ENCODE measurements at places on chromosomes 5 and 9.

DNA sequence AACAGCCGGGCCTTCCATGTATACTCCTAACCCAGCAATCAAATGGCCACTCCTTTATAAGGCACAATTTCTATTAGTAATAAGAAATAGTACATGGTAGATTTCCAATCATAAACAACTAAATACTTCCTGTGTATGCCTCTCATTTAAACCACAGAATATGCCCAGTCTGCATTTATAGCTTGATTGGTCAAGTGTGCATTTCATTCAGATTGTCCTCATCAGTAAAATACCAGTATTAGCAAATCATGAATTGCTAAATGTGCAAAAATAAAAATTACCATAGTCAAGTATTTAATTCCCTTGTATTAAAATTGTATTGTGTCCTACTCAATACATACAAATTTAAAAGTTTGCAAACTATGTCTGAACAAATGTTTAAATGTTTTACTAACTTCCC lies 406.2 kb downstream of the KDM4C start:
- no peak for DNase-seq

DNA sequence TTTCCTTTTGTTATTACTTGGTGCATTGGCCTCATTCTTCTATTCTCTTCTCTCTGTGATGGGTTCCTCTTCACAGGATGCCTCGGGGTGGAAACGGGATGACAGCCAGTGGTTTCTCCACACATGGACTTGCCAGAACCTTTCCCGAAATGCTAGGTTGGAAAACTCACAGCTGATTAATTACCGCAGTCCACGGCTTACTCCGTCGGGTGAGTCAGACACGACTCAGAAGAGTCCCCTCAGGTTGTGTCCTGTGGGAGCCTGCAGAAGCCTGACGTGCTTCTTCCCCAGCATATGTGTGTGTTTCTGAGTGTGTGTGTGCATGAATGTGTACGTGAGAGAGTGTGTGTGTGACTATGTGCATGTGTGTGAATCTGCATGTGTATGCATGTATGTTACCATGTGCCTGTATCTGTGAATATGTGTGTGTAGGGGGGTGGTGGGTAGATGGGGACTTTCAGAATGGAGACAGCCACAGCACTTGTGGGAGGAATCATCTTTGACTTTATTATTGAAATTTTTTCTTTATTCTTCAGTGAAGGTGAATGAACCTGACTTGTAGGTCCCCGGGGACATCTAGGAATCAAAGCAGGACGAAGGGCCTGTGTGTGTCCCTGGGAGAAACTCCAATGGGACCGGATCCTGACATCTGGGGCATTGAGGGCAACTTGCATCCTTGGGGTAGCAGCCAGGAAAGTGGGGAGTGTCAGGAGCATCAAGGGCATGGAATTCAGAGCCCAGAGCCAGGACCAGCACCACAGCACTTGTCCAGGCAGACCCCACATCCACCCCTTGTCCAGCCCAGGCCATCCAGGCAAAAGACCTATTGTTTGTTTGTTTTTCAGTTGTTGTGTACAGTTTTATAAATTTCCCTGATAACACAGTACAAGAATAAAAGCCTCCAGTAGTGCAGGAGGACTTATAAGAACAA lies 21.9 kb upstream of the MED10 start:
- DNase-seq, result no peak

GRCh38 chr9:112550531-112550930 lies 63.9 kb downstream of the KIAA1958 start:
- no peak for DNase-seq

- DNase-seq, result no peak
Measured at GRCh38 chr5:137233726-137234125, 265.4 kb downstream of the SPOCK1 start.

- peak; percentile 11 for DNase-seq
Measured at GRCh38 chr9:121835587-121836365, 184.3 kb downstream of the DAB2IP start.

DNA sequence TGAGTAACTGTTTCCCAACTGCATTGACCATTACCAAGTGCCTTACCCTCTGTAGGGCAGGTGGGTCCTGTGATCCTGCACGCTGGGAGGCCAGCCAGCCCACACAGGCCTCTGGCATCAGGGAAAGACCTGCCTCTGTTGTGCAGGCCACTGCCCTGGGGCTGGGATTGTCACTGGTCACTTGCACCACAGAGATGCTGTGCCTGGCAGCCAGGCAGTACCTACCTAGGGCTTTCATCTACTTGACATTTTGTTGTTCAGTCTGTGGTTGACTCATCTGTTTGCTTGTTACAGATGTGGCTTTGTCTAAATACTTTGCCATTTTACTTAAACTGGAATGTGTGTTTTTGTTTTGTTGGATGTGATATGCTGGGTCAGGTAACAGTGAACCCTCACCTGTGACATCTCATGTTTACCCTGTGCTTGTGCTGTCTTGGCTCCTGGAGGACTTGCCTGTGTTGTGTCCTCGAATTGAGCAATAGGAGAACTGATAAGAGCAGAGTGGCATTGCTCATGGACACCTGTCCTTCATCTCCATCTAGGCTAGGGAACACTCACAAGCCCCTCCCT lies 32.8 kb downstream of the SECISBP2 start:
- DNase-seq, result no peak

DNA sequence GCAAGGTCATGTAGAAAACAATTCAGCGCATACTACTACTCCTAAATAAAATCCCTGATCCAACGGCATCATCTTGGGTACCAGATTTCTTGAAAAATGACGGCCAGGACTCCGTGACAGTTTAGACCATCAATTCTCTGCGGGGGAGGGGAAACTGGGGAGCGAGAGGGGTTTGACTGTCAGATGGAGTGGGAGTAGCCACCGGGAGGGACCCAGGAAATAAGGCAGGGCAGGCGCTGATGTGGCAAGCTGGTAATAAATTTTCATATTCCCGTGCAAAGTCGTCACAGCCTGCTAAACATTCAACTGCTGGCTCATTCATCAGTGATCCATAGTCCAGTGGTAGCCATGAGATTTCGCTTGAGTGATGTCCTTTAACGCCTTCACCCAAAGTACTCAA lies 457 bp upstream of the CDH18 start:
- DNase-seq, result peak; percentile 48

DNA sequence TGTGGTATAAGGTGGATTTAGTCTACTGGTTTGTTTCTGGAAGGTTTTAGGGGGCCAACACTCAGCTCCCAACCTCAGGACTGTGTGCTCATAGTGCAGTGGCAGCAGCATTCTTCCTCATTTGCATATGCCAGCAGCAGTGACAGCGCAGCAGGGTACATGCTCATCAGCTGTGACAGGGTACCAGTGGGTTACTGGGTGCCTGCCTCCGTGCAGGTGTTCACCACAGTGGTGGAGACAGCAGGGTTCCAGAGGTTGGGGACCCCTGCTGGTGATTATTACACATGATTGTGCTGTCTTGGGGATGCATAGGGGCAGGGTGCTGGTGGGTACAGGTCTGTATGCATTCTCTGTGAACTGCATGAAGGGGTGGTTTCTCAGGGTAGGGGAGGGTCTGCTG lies 45.5 kb upstream of the IFNE start:
- DNase-seq, result no peak

- peak; percentile 85 for DNase-seq
Measured at GRCh38 chr5:178590141-178590923, at the start of gene COL23A1. COL23A1 (minus strand) TSS chr5:178590393.

DNA sequence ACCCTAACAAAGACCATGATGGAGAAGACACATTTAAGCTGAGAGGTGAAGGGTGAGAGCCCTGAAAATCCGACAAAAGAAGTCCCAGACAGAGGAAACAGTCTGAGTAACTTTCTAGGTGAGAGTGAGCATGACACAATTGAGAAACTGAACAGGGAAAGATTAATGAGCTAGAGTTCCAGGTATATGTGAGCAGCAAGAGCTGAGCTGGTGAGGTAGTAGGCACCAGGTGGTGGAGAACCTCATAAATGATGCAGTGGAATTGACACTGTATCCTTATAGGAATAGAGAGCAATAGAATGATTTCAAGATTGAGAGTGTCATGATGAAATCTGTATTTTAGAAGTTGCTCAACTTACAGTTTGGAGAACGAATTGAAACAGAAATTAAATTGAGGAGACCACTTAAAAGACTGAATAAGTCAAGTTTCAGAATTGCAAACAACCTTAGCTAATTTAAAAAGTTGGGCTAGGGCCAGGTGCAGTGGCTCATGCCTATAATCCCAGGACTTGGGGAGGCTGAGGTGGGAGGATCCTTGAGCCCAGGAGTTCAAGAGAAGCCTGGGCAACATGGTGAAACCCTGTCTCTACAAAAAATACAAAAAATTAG lies 89.8 kb downstream of the NREP start:
- DNase-seq, result no peak

DNA sequence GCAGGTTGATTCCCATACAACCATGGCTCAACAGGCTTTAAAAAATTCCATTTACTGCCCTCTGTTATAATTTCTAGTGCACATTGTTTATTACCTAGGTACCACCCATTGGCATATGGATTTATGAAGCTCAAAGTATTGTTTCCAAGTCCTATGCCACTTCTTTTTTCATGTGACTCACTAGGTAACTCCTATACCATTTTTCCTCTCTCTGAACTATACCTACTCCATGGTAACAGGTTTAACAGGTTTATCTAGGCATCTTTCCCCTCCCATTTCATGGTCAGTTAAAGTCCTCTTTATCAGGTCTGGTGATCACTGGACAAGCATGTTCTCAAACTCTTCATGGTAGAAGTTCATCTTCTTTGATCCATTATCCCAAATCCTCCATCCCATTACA lies 49.6 kb upstream of the ABCA1 start:
- peak; percentile 8 for DNase-seq

GRCh38 chr5:178123094-178123965 lies 7.5 kb upstream of the RMND5B start:
- no peak for DNase-seq

- DNase-seq, result no peak
Measured at GRCh38 chr5:163623986-163624385, 118.6 kb downstream of the MAT2B start.

GRCh38 chr9:9392755-9393154 lies 1220.0 kb downstream of the PTPRD start:
- DNase-seq, result no peak

DNA sequence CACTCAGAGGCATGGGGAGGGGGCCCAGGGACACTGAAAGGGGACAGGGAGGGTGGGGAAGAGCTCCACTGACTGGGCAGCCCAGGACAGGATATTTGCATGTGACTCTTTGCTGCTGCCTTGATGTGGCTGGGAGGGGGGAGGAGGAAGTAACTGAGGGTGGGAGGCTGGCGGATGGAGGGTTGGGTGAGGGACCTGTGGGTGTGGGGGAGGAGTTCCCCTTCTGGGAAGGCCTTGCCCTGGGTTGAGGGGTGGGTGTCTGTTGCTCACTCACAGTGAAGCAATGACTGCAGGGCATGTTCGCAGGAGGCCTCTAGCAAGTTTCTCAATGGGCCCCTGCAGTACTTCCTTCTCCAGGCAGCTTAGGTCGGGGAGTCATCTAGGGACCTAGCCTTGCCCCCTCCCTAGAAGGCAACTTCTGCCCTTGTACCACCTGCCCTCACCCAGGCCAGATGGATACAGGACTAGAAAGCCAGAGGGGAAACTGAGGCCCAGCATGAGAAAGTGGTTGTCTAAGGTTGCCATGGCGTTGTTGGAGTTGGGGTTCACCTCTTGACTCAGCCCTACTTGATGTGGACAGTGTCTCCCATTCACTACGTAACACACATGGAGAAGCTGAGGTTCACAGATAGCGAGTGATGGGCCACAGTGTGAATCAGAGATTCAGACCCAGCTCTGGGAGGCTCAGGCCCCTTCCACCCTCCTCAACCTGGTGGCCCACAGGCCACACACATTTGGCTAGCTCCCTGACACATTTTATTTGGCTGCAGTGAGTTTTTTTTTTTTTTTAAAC lies 3.0 kb downstream of the GRK6 start:
- peak; percentile 88 for DNase-seq

GRCh38 chr5:129630101-129630500 lies 117.8 kb upstream of the MINAR2 start:
- no peak for DNase-seq

GRCh38 chr9:13027879-13028278 lies 251.6 kb downstream of the MPDZ start:
- DNase-seq, result no peak

GRCh38 chr9:89863141-89863540 lies 258.3 kb downstream of the GADD45G start:
- DNase-seq, result no peak

GRCh38 chr9:114452219-114453165 lies 52.8 kb downstream of the WHRN start:
- DNase-seq, result no peak

GRCh38 chr5:177265395-177265794 lies 38.1 kb downstream of the RAB24 start:
- no peak for DNase-seq

DNA sequence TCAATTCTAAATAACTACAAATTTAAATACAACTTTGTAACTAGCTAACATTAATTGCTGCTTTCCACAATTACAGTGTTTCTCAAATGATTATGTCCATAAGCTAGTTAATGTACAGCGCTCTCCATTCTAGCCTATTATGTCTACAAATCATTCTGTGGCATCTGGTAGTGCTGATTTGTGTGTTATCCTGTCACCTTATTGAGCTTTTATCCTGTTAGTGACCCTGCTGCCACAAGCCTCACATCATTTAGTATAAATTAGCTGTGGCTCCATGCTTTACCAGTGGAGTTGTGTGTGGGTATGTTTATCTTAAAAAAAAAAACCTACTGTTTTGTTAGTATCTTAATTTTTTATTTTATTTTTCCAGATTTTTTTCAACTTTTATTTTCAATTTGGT lies 112.6 kb upstream of the PJA2 start:
- no peak for DNase-seq

- DNase-seq, result no peak
Measured at GRCh38 chr9:88685966-88686365, 151.0 kb downstream of the NXNL2 start.

DNA sequence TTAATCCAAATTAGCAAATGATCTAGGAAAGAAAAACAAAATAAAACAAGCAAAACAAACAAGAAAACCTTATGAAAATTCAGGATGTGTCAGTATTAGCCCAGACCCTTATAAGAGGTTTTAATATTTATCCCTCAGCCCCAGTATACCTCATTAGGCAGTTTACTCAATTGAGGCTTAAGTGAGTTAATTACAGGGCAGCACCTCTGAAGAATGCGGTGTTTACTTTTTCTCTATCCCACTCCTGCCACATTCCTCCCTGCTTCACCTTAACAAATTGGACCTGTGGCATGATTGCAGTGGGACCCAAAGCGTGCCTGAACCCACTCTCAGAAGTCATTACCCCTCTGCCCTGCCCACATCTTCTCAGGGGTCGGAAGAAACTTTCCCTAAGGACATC lies 67.1 kb downstream of the SIL1 start:
- DNase-seq, result no peak

GRCh38 chr5:21049901-21050300 lies 1061.9 kb upstream of the CDH18 start:
- DNase-seq, result no peak
